Stimulated activated CD4-positive, alpha-beta T cell treated with anti-CD3 and anti-CD28 coated beads, Interleukin-1b, Interleukin-23, amount 100 ng/mL, for 24 hours (primary cell): ENCODE measurements at places on chromosomes 3 and 15.

DNA sequence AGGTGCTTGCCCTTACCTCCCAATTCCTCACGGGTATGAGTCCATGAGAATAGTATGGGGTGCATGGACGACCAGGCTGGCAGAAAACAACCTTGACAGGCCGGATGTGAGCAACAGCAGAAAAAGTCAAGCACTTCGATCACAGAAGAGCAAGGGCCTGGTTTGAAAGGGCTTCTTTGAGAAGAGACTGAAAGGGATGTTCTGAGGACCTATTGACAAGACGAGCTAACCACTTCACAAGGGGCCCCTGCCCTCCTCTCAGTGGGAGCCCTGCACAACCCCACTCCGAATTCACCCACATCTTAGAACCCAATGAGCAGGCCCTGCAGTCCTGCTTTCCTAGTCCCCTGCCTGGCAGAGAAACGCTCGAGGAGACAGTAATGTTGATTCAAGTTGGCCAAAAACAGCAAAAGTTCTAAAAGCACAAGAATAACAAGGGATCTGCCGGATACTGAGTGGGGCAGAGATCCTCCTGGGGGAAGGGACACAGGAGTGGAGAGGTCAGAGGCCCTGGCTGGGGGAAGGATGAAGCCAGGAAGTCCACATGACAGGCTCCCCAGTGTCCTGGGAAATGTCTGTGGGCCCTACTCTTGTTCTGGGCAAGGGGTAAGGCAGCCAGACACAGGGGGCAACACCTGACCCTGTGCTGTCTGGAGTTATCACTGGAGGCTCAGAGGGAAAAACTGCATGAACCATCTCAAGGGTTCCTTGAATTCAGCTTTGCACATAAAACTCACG lies 14.8 kb upstream of the CX3CR1 start:
- no peak for DNase-seq

DNA sequence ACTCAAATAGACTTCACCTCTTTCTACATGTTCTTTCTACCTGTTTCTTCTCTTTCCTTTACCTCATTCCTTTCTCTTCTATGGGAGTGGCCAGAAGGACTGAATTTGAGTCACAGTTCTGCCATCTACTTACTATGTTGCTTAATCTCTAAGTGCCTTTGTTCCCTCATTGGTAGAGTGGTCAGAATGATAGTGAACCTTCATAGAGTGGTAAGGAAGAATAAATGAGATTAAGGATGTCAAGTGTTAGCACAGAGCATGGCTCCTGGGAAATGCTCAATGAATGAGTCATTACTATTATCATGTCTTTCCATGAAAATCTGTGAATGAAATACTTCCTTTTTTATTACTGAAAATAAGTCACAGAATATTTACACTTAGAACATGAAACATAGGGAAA lies 17.5 kb downstream of the TMEM207 start:
- no peak for DNase-seq

DNA sequence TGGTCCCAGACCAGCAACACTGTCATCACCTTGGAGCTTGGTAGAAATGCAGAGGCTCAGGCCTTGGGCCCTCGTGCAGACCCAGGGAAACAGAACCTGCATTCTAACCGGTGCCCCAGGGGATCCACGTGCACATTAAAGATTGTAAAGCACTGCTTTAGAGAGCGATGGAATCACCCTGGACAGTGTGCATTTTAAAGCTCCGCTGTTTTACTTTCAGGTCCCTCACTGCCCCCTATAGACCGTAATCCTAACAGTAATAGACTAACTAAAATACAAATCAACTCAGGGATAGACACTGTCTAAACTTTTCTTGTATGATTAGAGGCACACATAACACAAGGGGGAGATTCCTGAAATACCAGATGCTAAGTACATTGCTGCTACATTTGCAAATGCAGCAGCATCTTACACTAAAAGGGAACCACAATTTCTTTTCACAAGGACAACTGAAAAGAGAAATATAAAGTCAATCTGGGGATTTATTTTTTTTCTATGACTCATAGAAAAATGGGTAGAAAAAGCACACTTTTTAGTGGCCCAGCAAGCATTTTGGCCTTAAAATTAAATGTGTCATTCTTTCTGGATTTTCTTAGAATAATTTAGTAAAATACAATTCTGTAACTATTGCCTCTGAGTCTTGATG lies 10.5 kb upstream of the SH3GL3 start:
- DNase-seq = no peak

GRCh38 chr15:74868059-74868458 lies 5.1 kb downstream of the SCAMP2 start:
- DNase-seq = no peak

GRCh38 chr3:116399701-116400226 lies 45.5 kb downstream of the LSAMP start:
- no peak for DNase-seq

DNA sequence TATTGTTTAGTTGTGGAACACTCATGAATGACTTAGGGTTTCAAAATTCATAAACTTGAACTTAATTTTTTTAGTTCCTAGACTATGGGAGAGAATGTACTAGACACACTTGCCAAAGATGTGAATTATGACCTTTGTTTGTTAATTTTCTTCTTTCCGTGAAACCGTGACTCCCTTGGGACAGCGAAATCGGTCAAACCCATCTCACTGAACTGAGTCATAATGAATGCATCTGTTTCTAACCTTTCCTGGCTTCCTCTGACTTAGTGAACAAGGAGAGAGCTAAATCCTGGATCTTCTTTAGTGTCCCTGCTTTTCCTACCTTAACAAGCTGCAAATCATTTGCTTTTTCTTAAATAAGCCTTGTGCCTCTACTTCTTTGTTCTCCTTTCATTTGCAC lies 85.5 kb downstream of the LARS2 start:
- no peak for DNase-seq

DNA sequence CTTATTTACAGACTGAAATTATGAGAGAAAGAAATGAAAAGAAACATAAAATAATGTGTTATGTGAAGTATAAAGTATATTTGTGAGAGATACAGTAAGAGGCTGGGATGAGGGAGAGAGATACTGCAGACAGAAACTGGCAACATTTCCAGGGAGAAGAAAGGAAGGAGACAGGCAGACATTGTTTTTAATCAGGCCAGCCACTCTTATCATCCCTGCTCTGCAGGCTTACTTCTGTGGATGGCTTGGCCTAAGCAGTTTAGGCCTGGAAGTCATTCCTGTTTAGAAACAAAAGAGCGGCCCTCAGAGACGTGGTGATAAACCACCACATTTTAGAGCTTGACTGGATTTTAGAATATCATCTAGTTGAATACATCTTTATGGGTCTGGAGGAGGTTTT lies 12.4 kb downstream of the PCCB start:
- DNase-seq = no peak

- DNase-seq = no peak
Measured at GRCh38 chr3:75334299-75334698, 329.8 kb upstream of the FRG2C start.

GRCh38 chr3:52120556-52121463 lies 33.4 kb downstream of the POC1A start:
- DNase-seq = no peak

- no peak for DNase-seq
Measured at GRCh38 chr3:195755791-195756676, 35.3 kb downstream of the MUC20 start.

- no peak for DNase-seq
Measured at GRCh38 chr15:93073465-93073952, 15.5 kb downstream of the RGMA start.

DNA sequence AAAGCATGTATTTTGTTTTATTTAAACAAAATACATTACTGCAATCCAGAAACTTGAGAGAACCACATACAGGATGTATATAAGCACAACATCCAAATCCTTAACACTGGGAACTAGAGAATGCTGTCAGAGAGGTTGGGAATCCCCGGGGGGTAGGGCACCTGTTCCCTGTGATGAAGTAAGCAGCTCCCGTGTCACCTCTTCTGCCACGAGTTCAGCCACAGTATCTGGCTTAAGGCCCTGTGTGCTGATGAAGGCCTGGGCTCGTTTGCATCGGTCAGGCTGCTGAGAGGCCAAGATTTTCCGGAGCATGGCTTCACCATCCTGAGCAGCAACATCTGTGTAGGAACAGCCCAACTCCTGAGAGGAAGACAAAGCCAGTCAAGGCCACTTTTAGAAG lies 36.4 kb downstream of the EIF3J start:
- DNase-seq = no peak

DNA sequence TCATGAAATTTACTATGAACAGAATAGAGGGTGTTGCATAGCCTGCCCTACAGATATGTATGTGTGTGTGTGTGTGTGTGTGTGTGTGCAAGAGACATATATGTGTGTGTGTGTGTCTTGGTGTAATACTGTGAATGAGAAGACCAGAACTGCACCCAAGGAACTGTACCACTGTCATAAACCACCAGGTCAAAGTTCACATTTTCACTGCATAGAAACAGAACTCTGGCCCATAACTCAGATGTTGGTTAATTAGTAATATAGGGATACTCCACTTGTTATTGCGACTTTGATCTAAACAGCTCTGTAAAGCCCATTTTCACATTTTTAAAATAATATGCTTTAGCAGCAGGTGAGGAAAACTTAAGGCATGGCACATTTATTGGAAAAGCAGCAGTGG lies 111.8 kb downstream of the IGF2BP2 start:
- no peak for DNase-seq

- DNase-seq = no peak
Measured at GRCh38 chr3:36317915-36318314, 62.4 kb upstream of the STAC start.

DNA sequence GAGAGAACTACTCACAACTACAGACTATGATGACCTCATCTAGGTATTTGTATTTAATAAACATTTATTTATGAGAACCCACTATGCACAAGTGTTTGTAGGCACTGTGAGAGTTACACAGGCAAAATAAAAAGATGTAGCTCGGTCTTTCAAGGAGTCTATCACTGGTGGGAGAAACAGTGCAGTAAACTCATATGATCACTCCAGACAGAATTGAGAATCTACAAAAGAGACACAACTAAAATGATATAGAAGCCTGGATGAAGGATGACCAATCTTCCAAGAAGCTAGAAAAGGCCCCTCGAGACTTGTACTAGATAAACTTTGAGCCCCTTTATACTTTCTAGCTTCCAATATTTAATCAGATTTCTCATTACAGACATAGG lies 70.2 kb upstream of the ZBTB20 start:
- DNase-seq = no peak

- DNase-seq = no peak
Measured at GRCh38 chr3:149336925-149337324, 3.5 kb upstream of the TM4SF18 start.

GRCh38 chr3:44031387-44032380 lies 210.0 kb upstream of the TOPAZ1 start:
- no peak for DNase-seq

DNA sequence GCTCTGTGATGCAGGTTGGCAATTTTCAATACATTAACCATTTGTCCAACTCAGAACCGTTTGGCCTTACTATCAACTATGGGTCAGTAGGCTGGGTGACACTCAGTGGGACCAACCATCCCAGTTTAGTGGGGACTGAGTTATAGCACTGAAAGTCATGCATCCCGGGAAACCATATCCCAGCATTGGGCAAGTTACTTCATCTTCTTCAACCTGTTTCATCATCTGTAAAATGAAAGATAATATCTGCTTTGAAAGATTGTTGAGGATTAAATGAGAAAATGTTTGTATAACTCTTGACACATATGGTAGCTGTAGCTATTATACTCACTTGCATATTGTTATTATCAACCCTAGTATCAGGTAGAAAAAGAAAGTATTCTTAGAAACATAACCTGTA lies 11.9 kb downstream of the RAB27A start:
- DNase-seq = no peak

GRCh38 chr15:78048628-78048920 lies 28.9 kb downstream of the TBC1D2B start:
- no peak for DNase-seq

- no peak for DNase-seq
Measured at GRCh38 chr3:24562895-24563294, 68.2 kb upstream of the THRB start.

- no peak for DNase-seq
Measured at GRCh38 chr3:53153264-53153823, 7.7 kb upstream of the PRKCD start.

DNA sequence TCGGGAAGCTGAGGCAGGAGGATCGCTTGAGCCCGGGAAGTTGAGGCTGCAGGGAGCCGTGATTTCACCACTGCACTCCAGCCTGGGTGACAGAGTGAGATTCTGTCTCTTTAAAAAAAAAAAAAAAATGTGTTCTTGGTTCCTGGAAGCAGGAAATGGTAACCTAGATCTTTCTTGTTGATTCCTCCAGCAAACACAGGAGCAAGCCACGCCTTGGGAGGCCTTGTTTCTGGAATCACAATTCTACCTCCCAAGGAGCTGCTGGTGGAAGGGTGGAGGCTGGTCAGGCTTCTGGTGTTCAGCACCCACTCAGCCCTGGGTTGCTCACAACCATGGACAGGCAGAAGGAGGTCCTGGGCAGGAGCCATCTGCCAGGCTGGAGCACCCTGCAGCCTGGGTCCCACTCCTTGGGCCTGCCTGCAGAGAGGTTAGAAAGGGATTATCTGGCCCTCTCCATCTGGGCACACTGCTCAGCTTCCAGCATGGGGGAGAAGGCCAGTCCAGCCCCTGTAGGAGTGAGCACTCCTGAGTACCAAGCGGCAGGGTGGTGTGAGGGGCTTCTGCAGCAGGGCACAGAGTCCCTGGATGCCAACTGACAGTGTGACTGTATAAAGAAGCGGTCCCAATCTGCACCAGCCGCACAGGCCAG lies 65.6 kb downstream of the ABTB1 start:
- DNase-seq = no peak

DNA sequence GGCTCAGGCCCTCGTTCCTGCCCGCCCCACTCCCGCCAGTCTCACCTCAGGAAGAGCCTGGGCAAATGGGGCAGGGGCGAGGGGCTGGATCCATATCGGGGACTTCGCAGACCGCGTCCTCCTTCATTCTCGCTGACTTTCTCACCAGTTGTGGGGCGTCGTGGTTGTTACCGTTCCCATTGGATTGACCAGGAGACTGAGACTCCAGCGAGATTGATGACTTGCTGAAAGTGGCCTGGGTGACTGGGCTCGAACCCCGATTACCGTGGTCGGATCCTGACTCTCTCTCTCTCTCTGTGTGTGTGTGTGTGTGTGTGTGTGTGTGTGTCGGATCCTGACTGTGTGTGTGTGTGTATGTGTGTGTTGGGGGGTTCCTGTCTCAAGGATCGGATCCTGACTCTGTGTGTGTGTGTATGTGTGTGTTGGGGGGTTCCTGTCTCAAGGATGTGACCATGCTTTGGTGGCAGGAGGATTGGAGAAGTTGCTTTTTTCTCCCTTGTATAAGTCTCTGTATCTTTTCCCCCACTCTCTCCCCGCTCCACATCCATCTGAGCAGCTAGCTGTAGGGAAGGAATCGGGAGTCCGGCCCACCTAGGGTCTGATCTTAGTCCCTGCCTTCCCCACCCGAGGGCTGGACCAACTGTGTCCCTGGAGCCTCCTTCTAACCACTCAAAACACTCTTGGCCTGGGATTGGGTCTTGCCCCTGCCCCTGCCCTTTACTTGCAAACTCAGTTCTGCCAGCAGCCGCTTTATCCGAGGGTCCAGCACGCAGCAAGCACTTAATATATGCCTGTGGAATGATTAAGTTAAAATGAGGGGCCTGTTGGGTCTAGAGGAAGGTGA lies 603 bp downstream of the PLEKHO2 start:
- no peak for DNase-seq
